ENCODE measurements at places on chromosomes 6 and 20.

- no peak for DNase-seq
These were observed 23.6 kb downstream of the CEP57L1 start for GRCh38 chr6:109118871-109119354.

DNA sequence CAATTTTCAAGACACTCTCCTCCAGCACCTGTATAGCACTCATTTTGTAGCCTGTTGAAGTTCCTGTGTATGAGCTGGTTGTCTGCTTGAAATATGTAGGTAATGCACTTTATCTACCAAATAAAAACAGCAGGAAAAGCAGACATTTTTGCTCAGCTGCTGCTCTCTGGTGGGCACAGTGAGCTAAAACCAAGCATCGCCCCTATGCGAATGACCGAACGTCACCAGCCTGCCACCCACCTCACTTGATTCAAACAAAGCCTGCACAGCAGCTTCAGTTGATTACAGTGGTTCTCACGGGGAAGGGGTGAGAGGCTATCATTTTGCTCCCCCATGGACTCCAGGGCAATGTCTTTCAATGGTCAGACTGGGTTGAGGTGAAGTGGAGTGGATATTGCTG is 185.7 kb downstream of the SASH1 start:
- DNase-seq: no peak

GRCh38 chr6:4295058-4295782 is 159.8 kb upstream of the ECI2 start:
- peak; percentile 20 for DNase-seq

- no peak for DNase-seq
These were observed 116.1 kb downstream of the CDH26 start for GRCh38 chr20:60074276-60074675.

- DNase-seq: no peak
These were observed 2.3 kb downstream of the BMP7 start for GRCh38 chr20:57263801-57264792.

DNA sequence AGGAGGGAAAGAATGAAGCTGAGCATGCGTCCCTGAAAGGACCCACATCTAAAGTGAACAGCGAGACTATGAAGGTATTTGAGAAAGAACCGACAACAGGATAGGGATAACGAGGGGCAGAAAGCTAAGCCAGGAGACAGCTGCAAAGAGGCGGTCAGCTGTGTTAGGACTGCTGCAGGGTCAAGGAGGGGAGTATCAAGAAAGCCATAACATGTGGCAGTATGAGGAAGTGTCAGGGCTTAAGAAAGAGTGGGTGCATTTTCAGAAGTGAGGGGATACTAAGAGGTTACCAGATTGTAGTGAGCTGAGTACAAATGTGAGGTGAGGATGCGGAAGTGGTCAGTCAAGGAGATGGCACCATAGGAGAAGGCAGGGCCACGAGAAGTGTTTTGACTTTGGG is 21.2 kb downstream of the MYLIP start:
- DNase-seq: no peak

- no peak for DNase-seq
These were observed 89.9 kb downstream of the GPR6 start for GRCh38 chr6:110067837-110068591.

DNA sequence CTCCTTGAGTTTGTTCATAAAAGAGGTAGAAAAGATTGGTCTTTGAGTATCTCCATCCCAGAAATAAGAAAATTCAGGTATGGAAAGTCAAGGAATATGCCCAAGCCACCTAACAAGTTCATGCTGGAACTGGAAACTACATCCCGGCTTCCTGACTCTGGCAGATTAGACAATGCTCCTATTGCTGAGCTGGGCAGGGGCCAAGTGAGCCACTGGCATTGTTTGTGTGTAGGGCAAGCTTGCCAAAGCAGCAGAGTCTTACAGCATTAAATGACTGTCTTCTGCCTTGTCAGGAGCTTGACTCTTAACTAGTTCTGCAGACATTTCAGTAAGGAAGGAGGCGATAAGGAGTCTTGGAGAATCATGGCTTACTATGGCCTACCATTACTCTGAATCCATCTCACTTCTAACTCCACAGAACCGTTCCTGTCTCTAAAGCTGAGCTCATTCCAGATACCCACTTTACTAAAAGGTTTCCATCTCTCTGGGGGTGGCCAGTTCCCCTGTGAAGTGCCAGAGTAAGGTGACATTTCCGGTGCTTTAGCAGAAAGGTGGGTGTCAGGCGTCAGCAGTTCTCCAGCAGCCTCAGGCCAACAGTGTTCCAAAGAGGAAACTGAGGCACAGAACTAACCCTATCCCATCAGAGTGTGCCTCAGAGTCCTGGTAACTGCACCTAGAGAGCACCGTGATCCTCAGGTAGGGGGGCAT is 30.1 kb downstream of the PRDM1 start:
- DNase-seq: no peak

DNA sequence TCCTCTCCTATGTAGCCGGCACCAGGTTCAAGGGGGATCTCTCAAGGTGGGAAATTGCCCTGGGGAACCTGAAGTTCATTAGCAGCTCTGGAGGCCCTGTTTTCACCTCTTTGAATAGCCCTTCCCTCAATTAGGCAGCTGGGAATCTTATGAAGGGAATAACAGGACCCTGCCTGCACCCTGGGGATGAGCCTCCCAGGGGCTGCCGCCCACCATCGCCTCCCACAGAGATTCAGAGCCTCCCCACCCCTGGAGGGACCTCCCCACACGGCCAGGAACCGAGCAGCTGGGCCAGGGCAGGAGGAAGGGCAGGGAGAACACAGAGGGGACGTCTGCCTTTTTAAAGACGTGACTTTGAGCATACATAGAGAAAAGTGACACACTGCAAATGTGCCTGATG is 4.6 kb upstream of the EEF1A2 start:
- DNase-seq: no peak

GRCh38 chr6:24478903-24479302 is 10.5 kb downstream of the GPLD1 start:
- DNase-seq: no peak

DNA sequence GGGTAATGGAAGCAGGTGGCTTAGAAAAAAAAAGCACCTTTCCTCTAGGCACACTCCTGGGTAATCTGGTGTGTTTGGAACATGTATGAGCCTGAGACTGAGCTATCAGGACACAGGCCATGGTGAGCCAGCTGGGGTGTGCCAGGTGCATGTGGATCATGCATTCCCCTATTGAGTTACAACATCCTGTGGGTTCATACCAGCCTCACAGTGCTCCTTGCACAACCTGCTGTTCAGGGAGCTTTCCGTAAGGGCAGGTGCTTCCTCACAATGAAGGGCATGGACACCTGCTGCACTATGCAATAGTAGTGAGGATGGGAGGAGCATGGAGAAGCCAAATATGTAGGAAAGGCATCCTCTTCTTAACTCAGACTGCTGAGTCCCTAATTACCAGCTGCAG is 197.2 kb upstream of the SUPT3H start:
- no peak for DNase-seq

DNA sequence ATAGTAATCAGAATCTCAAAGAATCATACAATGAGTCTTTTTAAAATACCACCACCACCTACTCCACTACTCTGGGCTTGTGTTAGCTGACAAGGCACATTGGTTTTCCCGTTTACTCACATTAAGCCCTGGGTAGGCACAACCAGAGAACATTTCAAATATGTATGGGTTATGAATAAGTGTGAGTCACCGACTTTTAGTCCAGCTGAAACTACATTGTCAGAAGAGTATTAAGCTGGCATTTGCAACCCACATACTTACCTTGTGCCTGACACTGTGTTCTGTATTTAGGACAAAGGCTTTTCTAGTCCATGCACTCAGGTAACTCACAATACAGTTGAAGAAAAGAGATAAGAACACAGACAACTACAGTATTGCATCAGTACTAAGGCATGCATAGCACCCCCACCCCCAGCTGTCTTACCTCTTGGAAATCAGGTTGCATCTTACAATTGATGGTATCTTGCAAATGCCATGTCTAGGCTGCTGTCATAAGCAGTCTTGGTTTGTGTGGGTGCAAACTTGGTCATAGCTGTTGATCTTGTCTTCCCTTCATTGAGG is 40.3 kb upstream of the AHI1 start:
- DNase-seq: no peak

GRCh38 chr20:38386851-38387250 is 40.6 kb downstream of the LBP start:
- no peak for DNase-seq

DNA sequence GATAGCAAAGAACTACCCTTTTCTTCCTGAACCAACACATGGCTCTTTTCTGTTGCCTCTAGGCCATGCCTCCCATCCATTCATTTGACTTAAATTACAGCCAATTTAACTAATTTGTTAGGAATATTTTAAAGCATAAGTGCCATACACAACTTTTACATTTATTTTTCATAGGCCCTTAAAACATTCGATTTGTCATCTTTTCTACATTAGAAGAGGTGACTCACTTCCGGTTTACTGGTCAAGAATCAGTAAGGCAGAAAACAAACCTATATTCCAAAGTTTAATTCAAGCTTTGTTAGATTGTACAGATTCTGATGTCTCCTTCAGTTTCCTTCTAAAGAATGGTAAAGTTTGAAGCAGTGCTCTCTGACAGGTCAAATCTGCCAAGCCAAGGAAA is 344.3 kb downstream of the SAMD5 start:
- no peak for DNase-seq

GRCh38 chr6:16092140-16092539 is 36.7 kb upstream of the MYLIP start:
- no peak for DNase-seq

DNA sequence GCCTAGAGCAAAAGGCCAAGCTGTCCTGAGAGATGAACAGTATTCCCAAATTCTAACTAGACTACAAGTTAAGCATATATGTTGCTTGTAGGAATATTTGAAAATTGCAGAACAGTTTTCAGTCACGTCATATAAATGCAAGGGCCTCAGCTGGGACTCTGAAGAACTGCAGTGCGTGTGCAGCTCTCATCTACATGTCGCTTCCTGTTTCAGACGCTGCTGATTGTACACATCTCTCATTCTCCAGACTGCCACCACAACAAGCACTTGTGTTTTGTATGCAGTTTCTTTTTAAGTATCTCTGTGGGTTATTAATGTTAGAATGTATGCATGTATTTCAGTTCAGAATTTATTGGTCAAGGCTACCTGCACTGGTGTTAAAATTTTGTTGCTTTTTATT is 119.7 kb downstream of the MAP3K4 start:
- no peak for DNase-seq

DNA sequence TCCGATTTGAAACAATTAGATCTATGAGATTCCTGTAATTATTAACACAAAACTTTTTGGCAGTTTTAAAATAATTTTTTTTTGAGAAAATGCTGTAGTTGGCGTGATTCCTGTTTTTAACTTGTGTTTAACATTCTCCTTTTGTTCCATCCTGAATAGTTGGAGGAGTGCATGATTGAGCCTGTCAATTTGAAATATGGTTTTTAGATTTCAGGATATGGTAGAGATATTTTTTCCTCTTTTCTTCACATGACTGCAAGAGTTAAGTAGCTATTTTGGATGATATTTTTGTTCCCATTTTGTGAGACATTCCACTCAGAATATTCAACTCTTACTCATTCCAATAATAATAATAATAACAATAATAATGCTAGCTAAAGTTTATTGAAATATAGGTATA is 241.7 kb upstream of the MAN1A1 start:
- DNase-seq: no peak

DNA sequence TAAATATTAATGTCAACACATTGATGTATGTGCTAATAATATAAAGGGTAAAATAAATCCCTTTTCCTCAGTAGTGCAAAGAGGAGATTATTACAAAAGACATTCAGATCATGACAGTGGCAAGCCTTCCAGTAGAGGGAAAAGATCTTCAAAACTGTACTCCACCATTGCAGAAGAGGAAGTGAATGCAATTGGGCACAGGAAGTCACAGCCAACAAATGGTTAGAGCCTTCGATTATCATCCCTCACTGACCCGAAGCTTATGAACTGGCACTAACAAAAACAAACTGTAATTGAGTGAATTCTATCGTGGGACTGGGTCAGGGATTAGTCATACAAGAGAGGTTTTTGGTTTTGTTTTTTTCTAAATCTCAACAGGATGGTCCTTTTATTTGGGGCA is 39.3 kb upstream of the SCGN start:
- no peak for DNase-seq

DNA sequence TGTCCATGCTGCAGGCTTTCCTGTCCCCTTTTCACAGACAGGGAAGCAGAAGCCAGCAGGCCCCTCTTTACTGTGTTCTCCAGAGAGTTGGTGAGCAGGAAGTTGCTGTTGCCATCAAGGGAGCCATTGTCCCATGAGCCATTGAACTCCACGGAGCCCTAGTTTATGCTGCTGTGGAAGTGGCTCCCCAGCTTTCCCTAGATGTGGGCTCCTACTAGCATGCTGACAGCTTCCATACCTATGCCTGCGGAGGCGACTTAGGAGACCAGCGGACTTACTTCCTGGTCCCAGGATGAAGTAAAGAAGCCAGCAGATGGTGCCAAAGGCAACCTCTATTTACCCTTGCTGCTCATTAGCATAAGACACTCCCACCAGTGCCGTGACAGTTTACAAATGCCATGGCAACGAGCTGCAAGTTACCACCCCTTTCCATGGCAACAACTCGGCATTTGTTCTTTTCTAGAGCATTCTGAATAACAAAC is 30.8 kb upstream of the FKBP1A start:
- peak; percentile 41 for DNase-seq

DNA sequence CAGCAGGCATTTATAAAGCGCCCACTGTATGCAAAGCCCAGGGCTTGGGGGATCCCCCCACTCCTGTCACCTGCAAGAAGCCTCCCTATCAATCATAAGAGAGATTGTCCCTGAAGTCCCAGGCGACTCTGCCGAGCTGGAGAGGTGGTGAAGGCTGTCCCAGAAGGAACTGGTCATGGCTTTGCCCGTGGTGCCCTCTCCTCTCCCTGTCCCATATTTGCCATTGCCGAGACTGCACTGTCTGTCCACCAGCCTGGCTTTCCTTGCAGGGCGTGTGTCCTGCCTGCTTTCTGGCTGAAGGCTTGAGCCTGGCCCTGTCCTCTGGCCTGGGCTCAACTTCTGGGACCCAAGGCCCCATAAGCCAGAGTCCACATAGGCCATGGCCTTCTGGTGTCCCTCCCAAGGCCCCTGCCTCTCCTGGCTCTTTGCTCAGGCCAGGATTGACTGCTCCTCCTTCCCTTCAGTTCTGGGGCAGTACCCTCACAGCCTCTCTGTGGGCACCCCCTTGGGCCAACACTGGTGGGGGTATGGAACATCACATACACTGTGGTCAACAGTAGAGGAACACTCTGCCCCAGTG is 46.9 kb downstream of the CPXM1 start:
- DNase-seq: no peak

- DNase-seq: no peak
These were observed 66.7 kb upstream of the TSHZ2 start for GRCh38 chr20:52905241-52905994.

DNA sequence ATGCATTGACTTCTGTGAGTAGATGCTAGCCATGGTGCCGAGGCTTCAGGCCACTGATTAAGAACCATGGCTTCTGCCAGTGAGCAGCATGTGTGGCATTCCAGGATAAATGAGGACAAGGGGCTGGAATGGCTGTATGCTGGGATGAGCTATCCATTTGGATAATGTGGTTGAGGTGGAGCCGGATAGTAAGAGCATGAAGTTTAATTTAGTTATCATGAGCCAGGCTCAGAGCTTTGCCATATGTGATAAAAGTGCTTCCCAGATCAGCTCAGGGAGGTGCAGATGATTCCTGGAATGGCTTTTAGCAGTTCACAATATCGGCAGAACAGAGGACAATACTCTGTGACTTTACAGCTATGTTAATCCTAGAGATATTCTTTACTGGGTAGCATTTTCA is 34.6 kb upstream of the RNF8 start:
- DNase-seq: no peak

GRCh38 chr6:9020001-9020400 is 584.7 kb upstream of the SLC35B3 start:
- no peak for DNase-seq
